ENCODE measurements at places on chromosomes 1 and 21.

- peak; percentile 64 for DNase-seq
These were observed 48.8 kb downstream of the LAMC2 start for GRCh38 chr1:183234660-183235476.

GRCh38 chr1:109487261-109487660 is 3.6 kb downstream of the ATXN7L2 start:
- no peak for DNase-seq

GRCh38 chr1:20356850-20357459 is 66.3 kb downstream of the VWA5B1 start:
- DNase-seq: no peak

- no peak for DNase-seq
These were observed 162.5 kb upstream of the B3GALT2 start for GRCh38 chr1:193348769-193349535.
